ENCODE measurements at places on chromosomes 3 and 15.

- no peak for DNase-seq
Observed at GRCh38 chr3:128493570-128494366, 767 bp upstream of the GATA2 start.

DNA sequence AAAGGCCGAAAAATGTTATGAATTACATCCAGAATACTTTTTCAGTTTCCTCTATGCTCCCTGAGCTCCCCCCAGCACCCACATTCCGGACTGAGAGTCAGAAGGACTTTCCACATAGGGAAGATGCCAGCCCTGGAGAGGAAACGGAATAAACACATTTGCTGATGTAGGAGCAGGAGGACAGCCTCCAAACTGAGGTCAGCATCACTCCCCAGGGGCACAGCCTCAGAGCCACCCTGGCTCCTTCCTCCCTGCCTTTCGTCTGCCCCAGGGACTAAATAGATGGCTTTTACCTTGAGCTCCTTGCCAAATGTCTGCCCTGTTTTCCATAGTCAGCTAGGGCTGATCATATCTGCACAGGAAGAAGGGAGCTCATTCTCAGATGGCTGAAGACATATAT lies 22.6 kb upstream of the SLCO2A1 start:
- DNase-seq: no peak

DNA sequence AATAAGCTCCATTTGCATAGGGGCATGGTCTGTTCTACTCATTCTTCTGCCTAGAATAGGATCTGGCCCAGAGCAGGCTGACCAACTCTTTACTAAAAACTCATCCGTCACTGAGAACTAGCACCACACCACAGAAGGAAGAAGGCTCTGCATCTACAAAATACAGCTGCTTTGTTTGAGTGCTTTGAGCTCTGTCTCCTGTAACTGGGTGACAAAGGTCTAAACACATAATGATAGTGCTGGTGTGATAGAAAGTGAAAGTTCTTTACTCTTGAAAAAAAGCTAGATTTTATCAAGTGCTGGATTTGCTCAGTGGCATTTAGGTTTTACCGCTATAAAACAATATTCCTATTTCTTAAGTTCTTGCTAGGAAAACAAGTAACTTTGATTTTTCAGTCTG lies 140.7 kb downstream of the FHIT start:
- DNase-seq: no peak

DNA sequence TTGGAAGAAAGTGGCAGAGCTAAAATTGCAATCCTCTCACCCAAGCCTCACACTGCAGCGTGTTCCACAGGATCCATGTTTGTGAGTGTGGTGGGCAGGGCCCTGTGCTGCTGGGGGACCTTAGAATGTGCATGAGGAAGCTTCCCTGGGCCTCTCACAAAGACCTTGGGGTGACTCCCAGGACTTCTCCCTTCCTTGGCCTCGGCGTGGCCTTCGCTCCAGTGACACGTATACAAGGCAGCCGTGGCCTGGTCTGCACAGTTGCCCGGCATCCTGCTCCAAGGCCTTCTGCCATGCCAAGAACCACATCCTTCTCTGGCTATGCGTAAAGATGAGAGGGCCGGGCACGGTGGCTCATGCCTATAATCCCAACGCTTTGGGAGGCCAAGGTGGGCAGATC lies 196.4 kb downstream of the UACA start:
- no peak for DNase-seq

DNA sequence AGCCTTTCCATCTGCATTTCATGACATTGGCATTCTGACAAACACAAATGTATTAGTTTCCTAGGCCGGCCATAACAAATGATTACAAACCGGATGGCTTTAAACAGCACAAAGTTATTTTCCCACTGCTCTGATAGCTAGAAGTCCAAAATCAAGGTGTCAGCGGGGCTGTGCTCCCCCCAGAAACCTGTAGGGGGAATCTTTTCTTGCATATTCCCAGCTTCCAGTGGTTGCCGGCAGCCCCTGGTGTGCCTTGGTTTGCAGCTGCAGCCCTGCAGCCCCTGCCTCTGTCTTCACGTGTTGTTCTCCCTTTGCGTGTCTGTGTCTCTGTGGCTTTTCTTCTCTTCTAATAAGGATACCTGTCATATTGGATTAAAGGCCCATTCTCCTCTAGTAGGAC lies 79.0 kb upstream of the CDV3 start:
- no peak for DNase-seq

- DNase-seq: no peak
Observed at GRCh38 chr3:71152892-71153265, 430.6 kb downstream of the FOXP1 start.

DNA sequence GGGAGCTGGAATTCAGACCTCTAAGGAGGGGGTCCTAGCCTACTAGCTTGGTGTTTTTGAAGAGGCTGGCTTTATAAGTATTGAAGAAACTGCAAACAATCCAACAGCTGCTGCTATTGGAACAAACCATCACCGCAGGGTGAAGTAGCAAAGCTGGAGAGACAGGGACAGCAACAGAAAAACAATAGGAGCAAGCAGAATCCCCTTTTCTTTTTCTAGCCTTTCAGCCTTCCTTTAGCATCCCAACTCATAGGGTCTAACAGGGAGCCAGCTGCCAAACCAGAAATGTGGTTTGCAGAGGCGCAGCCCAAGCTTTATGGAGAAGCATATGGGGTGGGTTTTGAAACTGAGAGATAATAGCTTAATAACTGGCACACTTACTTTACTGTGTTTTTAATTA lies 106.2 kb upstream of the CHMP2B start:
- DNase-seq: no peak

DNA sequence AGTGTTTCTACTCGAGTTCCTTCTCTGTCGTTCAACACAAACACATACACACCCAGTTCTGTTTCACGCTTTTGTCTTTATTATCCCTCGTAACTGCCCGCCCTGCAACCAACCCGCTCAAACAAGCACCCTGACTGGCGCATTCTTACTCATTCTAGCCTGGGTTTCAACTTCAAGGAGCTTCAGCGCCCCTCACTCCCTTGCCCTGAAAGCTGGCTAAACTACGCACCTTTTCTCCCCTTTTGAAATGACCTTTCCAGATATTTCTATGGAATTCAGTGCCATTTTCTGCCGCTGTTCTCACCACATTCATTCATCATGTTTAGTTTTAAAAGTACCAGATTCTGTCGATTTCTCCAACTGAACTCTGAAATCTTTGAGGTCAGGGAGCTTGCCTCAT lies 653 bp upstream of the MFSD1 start:
- no peak for DNase-seq

- DNase-seq: no peak
Observed at GRCh38 chr15:32682977-32683630, 34.7 kb upstream of the GREM1 start.

- no peak for DNase-seq
Observed at GRCh38 chr3:172585954-172586353, 62.7 kb upstream of the TNFSF10 start.

GRCh38 chr15:21262851-21263425 lies 177.4 kb downstream of the POTEB3 start:
- DNase-seq: no peak

GRCh38 chr3:169173231-169173630 lies 490.3 kb downstream of the MECOM start:
- no peak for DNase-seq

- DNase-seq: no peak
Observed at GRCh38 chr3:53166781-53167291, 5.8 kb downstream of the PRKCD start.

DNA sequence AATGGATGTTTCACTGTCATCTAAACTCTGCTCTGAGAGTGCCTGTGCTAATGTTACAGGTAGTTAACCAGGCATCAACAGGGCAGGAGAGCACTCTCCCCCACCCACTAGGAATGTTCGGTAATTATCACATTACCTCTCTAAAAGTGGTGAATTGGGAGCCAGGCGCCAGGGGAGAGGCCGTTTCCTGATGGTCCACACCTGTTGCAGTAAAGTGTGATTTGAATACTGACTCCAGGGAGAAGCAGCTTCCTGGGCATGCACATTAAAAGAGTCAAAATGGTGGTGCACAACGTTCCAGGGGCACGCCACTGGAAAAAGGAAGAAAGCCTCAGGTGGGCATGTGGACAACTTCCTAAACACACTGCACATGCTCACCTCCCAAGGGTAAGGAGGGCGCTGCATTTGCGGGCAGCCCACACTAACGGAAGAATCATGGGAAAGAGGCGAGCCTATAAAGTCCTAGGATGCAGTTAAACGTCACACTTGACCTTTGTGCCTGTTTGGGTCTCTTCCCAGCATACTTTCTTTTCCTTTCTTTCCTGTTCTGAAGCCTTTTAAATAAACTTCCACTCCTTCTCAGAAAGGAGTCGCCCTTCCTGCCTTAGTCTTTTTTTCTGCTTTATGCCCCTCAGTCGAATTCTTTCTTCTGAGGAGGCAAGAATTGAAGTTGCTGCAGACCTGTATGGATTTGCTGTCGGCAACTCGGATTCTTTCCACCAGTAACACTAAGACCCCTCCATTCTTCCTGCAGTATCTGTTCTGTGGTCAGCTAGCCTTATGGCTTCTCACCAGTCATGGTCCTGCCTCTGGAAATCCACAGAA lies 28.9 kb upstream of the GPD1L start:
- no peak for DNase-seq

- no peak for DNase-seq
Observed at GRCh38 chr15:59170295-59171066, 36.2 kb upstream of the LDHAL6B start.

GRCh38 chr3:183711516-183711915 lies 13.9 kb downstream of the YEATS2 start:
- DNase-seq: no peak

GRCh38 chr15:95247071-95247984 lies 1016.0 kb downstream of the MCTP2 start:
- DNase-seq: no peak

- no peak for DNase-seq
Observed at GRCh38 chr3:50359760-50360110, 414 bp upstream of the TMEM115 start.

GRCh38 chr15:67836477-67836876 lies 3.4 kb downstream of the RNU6-1 start:
- DNase-seq: no peak

DNA sequence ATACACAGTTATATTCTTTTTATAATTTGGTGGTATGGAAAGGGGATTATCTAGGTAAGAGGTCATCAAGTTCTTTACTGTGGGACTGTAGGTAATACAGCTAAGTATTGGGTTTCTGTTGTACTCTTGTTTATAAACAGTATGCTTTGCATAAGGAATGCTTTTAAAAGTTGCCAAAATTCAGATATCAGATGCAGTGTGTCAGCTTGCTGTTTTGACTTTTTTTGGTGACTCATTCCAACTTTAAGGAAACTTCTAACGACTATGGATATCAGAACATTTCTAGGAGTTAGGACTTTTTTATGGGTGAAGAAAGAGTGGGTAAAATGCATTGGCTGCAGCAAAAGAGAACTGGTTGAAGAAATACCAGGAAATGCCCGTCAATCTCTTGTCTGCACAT lies 2.8 kb downstream of the SCAANT1 start:
- DNase-seq: no peak

All from NT2/D1 (cell line).